Naive thymus-derived CD4-positive, alpha-beta T cell (primary cell): ENCODE measurements at places on chromosomes 3 and 15. TPM values are rescaled to one million over a fixed set of nuclear protein-coding genes. Genes with fewer than 3 reads are reported as not detected.

- H3K4me1 ChIP-seq, result no peaks in the 10 kb centered on the region
- H3K36me3 ChIP-seq, result no peaks in the 10 kb centered on the region
- H3K27ac ChIP-seq, result no peak overlapping the region
Measured at GRCh38 chr3:11379824-11380701, 107.9 kb downstream of the ATG7 start.

- DNase-seq, result no peak
- H3K4me3 ChIP-seq, result no peak overlapping the region
- H3K27ac ChIP-seq, result no peak overlapping the region
Measured at GRCh38 chr3:144437989-144438388, 466.4 kb downstream of the DIPK2A start.

DNA sequence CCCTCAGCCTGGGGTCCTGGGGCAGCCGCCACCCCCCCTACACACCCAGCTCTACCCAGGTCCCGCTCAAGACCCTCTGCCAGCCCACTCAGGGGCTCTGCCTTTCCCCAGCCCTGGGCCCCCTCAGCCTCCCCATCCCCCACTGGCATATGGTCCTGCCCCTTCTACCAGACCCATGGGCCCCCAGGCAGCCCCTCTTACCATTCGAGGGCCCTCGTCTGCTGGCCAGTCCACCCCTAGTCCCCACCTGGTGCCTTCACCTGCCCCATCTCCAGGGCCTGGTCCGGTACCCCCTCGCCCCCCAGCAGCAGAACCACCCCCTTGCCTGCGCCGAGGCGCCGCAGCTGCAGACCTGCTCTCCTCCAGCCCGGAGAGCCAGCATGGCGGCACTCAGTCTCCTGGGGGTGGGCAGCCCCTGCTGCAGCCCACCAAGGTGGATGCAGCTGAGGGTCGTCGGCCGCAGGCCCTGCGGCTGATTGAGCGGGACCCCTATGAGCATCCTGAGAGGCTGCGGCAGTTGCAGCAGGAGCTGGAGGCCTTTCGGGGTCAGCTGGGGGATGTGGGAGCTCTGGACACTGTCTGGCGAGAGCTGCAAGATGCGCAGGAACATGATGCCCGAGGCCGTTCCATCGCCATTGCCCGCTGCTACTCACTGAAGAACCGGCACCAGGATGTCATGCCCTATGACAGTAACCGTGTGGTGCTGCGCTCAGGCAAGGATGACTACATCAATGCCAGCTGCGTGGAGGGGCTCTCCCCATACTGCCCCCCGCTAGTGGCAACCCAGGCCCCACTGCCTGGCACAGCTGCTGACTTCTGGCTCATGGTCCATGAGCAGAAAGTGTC lies 30.2 kb downstream of the PTPN23 start:
- peaks cover 6% of the 10 kb centered on the region for H3K36me3 ChIP-seq
- H3K4me3 ChIP-seq, result no peak overlapping the region
- DNase-seq, result no peak

- peaks cover 2% of the 10 kb centered on the region for H3K27me3 ChIP-seq
- H3K4me1 ChIP-seq, result no peaks in the 10 kb centered on the region
- no peak for DNase-seq
- H3K27ac ChIP-seq, result no peak overlapping the region
- H3K36me3 ChIP-seq, result no peaks in the 10 kb centered on the region
Measured at GRCh38 chr15:67501836-67502461, 19.0 kb upstream of the C15orf61 start.

GRCh38 chr3:15728766-15729165 lies 69.0 kb downstream of the ANKRD28 start:
- H3K4me1 ChIP-seq, result no peaks in the 10 kb centered on the region
- no peaks in the 10 kb centered on the region for H3K27me3 ChIP-seq
- no peak for DNase-seq
- no peak overlapping the region for H3K27ac ChIP-seq

DNA sequence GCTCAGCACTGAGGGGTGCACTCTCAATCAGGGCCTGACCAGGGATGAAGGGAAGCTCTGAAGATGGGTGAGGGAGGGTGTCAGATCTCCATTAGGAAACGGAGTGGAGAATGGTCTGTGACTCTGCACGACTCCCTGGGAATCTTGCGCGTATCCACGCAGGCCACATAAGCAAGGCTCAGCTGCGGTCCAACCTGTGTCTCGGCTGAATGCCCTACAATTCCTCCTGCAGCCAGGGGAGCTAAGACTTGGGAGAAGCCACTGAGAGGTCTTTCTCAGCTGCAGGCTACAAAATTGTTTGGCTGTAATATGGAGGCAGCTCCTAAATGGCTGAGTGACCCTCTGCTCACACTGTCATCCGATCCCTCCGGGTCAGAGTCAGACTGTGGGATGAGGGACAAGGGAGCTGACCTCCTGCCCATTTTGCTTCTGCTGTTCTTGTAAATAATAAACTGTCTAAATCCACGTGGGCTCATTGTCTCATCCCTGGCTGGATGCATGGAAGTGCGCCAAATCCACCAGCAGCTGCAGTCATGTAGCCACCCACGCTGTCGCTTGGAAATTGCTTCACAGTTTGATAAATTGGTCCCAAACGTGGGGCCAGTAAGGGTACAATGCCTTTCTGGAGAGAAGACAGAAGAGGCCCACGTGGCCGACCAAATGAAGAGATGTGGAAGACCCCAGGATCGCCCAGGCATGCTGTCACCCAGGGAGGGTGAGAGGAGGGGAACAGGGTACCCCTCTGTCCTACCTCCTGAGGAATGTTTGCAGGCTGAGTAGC lies 30.5 kb downstream of the ALS2CL start:
- DNase-seq, result no peak
- H3K27ac ChIP-seq, result no peak overlapping the region
- no peaks in the 10 kb centered on the region for H3K36me3 ChIP-seq
- H3K27me3 ChIP-seq, result no peaks in the 10 kb centered on the region
- H3K4me1 ChIP-seq, result no peaks in the 10 kb centered on the region

DNA sequence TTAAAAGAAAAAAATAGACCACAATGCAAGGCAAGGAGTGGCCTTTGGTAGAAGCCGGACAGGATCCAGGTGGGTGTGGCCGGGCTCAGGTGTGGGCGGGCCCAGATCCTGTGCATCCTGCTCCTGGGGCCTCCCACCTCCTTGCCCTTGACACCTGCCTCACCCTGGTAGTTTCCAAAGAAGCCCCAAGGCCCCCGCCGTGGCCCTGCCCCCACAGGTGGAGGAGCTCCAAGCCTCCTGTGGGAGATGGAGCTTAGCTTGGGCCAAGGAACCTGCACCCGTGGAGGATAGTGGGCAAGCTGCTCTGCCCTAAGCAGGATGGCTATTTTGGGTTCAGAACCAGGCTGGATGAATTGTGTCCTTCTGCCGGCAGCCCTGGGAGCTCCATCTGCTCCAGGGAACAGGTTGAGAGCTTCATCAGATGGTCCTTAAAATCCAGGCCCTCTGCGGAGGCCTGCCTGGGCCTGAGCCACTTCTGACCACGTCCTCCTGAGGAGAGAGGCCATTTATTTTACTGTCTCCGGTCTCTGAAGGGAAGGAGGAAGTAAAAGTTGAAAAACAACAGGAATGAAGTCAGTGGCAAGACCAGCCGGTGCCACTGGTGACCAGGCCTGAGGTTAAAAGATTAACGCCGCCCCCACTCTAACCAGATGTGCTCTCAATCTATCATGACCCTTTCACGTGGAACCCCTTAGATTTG lies 53.9 kb upstream of the KLF13 start:
- no peaks in the 10 kb centered on the region for H3K27me3 ChIP-seq
- H3K4me1 ChIP-seq, result peaks cover 36% of the 10 kb centered on the region
- H3K36me3 ChIP-seq, result no peaks in the 10 kb centered on the region
- H3K27ac ChIP-seq, result no peak overlapping the region
- peak; percentile 4 for DNase-seq

GRCh38 chr3:168714609-168715240 lies 619.0 kb upstream of the GOLIM4 start:
- no peaks in the 10 kb centered on the region for H3K4me1 ChIP-seq
- H3K4me3 ChIP-seq, result no peak overlapping the region
- H3K27ac ChIP-seq, result no peak overlapping the region
- no peak for DNase-seq

- H3K4me1 ChIP-seq, result peaks cover 13% of the 10 kb centered on the region
- peak overlapping the region; percentile 17 for H3K4me3 ChIP-seq
- H3K27me3 ChIP-seq, result no peaks in the 10 kb centered on the region
- no peaks in the 10 kb centered on the region for H3K36me3 ChIP-seq
- H3K27ac ChIP-seq, result no peak overlapping the region
Measured at GRCh38 chr3:156643729-156644389, 30.5 kb upstream of the TIPARP start.

GRCh38 chr15:63094495-63094931 lies 27.1 kb upstream of the LACTB start:
- H3K4me3 ChIP-seq, result no peak overlapping the region
- no peaks in the 10 kb centered on the region for H3K4me1 ChIP-seq
- no peaks in the 10 kb centered on the region for H3K27me3 ChIP-seq
- no peaks in the 10 kb centered on the region for H3K36me3 ChIP-seq
- no peak overlapping the region for H3K27ac ChIP-seq

- no peak for DNase-seq
- H3K4me1 ChIP-seq, result no peaks in the 10 kb centered on the region
- H3K36me3 ChIP-seq, result no peaks in the 10 kb centered on the region
- no peak overlapping the region for H3K27ac ChIP-seq
- H3K27me3 ChIP-seq, result no peaks in the 10 kb centered on the region
Measured at GRCh38 chr15:44011238-44011854, 183.7 kb downstream of the FRMD5 start.

- H3K36me3 ChIP-seq, result no peaks in the 10 kb centered on the region
- DNase-seq, result no peak
- no peak overlapping the region for H3K27ac ChIP-seq
- H3K4me1 ChIP-seq, result no peaks in the 10 kb centered on the region
Measured at GRCh38 chr3:193744822-193745684, 152.0 kb downstream of the OPA1 start.

GRCh38 chr3:48107227-48107626 lies 81.0 kb downstream of the CDC25A start:
- no peak overlapping the region for H3K27ac ChIP-seq
- DNase-seq, result no peak
- no peaks in the 10 kb centered on the region for H3K36me3 ChIP-seq
- H3K27me3 ChIP-seq, result no peaks in the 10 kb centered on the region
- H3K4me3 ChIP-seq, result no peak overlapping the region

DNA sequence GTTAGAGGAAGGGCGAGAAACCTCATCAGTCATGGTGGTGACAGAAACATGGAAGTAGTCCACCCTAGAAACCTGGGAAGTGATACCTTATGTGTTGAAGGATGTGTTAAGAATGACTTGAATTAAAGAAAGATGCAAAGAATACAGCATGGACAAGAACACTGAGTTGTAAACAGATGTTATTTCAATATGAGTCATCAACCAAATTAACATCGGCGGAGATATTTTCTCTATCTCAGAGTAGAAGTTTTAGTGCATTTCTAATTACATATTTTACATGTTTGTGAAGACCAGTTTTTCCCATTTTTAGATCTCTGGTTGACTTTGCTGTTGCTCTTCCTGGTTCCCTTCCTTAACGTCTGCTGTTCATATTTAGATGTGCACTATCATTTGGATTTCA lies 268.8 kb upstream of the TBL1XR1 start:
- H3K36me3 ChIP-seq, result no peaks in the 10 kb centered on the region
- DNase-seq, result no peak
- H3K27ac ChIP-seq, result no peak overlapping the region
- H3K27me3 ChIP-seq, result no peaks in the 10 kb centered on the region
- no peak overlapping the region for H3K4me3 ChIP-seq
- no peaks in the 10 kb centered on the region for H3K4me1 ChIP-seq

- peaks cover 5% of the 10 kb centered on the region for H3K36me3 ChIP-seq
- H3K27me3 ChIP-seq, result no peaks in the 10 kb centered on the region
Measured at GRCh38 chr3:184358921-184359350, 2.5 kb downstream of the CLCN2 start.

DNA sequence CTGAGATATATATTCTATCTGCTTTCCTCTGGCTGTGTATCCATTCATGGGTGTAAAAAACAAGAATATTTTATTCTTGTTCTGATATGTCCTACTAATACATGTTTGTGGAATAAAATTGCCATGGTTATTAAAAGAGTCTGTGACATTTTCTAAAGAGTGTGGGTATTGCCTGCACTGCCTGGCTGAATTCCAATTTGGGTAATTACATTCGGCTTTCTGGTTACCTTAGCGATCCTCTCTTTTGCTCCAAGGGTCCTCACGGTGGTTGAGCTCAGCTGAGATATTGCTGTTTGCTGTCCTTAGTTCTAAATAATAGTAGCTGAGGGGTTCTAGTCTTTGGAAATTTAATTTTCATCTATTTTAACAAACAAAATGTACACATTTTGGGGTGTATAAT lies 301.4 kb upstream of the DNAJC19 start:
- no peaks in the 10 kb centered on the region for H3K27me3 ChIP-seq
- no peak for DNase-seq
- H3K4me3 ChIP-seq, result no peak overlapping the region
- H3K4me1 ChIP-seq, result no peaks in the 10 kb centered on the region

DNA sequence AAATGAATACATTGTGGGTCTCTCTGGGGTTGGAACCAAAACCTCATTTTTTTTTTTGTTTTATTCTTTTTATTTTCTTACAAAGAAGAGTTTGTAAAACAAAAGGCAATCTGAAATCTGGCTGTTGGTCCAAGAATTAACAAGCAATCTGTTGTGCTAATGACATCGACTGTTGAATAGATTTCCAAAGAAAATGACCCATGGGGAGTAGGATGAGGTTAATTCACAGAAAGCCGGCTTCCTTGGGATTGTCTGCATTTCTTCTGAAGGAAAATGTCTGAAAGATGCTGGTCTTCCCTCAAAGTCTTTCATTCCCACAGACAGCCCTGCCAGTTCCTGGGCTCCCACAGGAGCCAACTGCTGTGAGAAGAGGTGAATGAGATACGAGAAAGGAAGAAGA lies 92.9 kb downstream of the LRRC3B start:
- H3K36me3 ChIP-seq, result no peaks in the 10 kb centered on the region
- no peak overlapping the region for H3K4me3 ChIP-seq
- DNase-seq, result no peak
- no peak overlapping the region for H3K27ac ChIP-seq

GRCh38 chr3:12440927-12441714 lies 43.2 kb upstream of the TSEN2 start:
- no peaks in the 10 kb centered on the region for H3K27me3 ChIP-seq
- no peaks in the 10 kb centered on the region for H3K36me3 ChIP-seq
- H3K4me1 ChIP-seq, result no peaks in the 10 kb centered on the region
- H3K27ac ChIP-seq, result no peak overlapping the region

TMIE gene
- polyA plus RNA-seq, result 5.6 TPM

ZIC4 gene
- polyA plus RNA-seq, result not detected

SERPINI1 gene
- 5.9 TPM for polyA plus RNA-seq

SGO1 gene
- polyA plus RNA-seq, result 0.51 TPM

GUCA1C gene
- polyA plus RNA-seq, result not detected

ZNF770 gene
- polyA plus RNA-seq, result 146 TPM

TM4SF18 gene
- polyA plus RNA-seq, result not detected

DUOXA1 gene
- polyA plus RNA-seq, result 0.22 TPM

POLR2H gene
- 69.2 TPM for polyA plus RNA-seq

SPINK8 gene
- polyA plus RNA-seq, result not detected
